ENCODE measurements at places on chromosomes 4 and X. TPM values are rescaled to one million over a fixed set of nuclear protein-coding genes. Genes with fewer than 3 reads are reported as not detected.

The ARHGEF38 gene
- not detected for total RNA-seq

The TLR6 gene
- total RNA-seq: 2.2 TPM

The ARMCX4 gene
- 0.71 TPM for total RNA-seq

The ADGRL3 gene
- total RNA-seq: 0.06 TPM

The NSUN7 gene
- total RNA-seq: 0.26 TPM

The SMARCA1 gene
- 32.3 TPM for total RNA-seq

The RXFP1 gene
- not detected for total RNA-seq

The ADH1C gene
- total RNA-seq: not detected

The LEF1 gene
- 0.11 TPM for total RNA-seq

The CXCL11 gene
- 0.20 TPM for total RNA-seq

The SOWAHD gene
- 0.12 TPM for total RNA-seq

The RBM46 gene
- total RNA-seq: not detected

The GSX2 gene
- not detected for total RNA-seq

The MAP9 gene
- total RNA-seq: 4.7 TPM

The POLN gene
- 0.53 TPM for total RNA-seq

The MAGED4 gene
- total RNA-seq: 8.0 TPM

The ASB9 gene
- 26.5 TPM for total RNA-seq

The PDGFC gene
- 2.3 TPM for total RNA-seq

The INTS6L gene
- total RNA-seq: 0.16 TPM

The ZXDA gene
- total RNA-seq: 1.8 TPM

The RNF175 gene
- not detected for total RNA-seq

The NEXMIF gene
- total RNA-seq: 0.01 TPM

The CCDC110 gene
- not detected for total RNA-seq

The SLC6A14 gene
- total RNA-seq: not detected

The AKAP14 gene
- total RNA-seq: not detected

The ATP1B4 gene
- total RNA-seq: not detected

The ARHGAP36 gene
- not detected for total RNA-seq

The IQCM gene
- not detected for total RNA-seq

The KCND1 gene
- total RNA-seq: 1.1 TPM

The TMSB15B gene
- total RNA-seq: 6.5 TPM

The PNMA3 gene
- 0.22 TPM for total RNA-seq

The NHSL2 gene
- total RNA-seq: 0.29 TPM

The PRDM8 gene
- total RNA-seq: 0.13 TPM

The FOXR2 gene
- not detected for total RNA-seq

The SLITRK2 gene
- not detected for total RNA-seq

The CFP gene
- total RNA-seq: 0.53 TPM

The IL13RA2 gene
- total RNA-seq: 0.08 TPM

The CDKL2 gene
- total RNA-seq: 0.53 TPM

The USO1 gene
- total RNA-seq: 18.1 TPM

The CYTL1 gene
- total RNA-seq: not detected

The CYP2U1 gene
- 1.6 TPM for total RNA-seq

The HTR2C gene
- total RNA-seq: not detected

The CCDC120 gene
- total RNA-seq: 3.6 TPM

The PABPC4L gene
- total RNA-seq: 0.06 TPM

The EVC2 gene
- total RNA-seq: 1.8 TPM

Data from A549 treated with AZD2906 at 1 μM for 4 hours (cell line).